ENCODE measurements at places on chromosomes 2 and 18. TPM values are rescaled to one million over a fixed set of nuclear protein-coding genes. Genes with fewer than 3 reads are reported as not detected.
A peak's percentile ranks its signal among the peaks of the same experiment; 100 is the strongest.

- no peak for DNase-seq
Observed at GRCh38 chr2:46163098-46163430, 134.1 kb upstream of the EPAS1 start.

GRCh38 chr2:113178891-113179290 lies 5.1 kb downstream of the PSD4 start:
- DNase-seq = no peak

DNA sequence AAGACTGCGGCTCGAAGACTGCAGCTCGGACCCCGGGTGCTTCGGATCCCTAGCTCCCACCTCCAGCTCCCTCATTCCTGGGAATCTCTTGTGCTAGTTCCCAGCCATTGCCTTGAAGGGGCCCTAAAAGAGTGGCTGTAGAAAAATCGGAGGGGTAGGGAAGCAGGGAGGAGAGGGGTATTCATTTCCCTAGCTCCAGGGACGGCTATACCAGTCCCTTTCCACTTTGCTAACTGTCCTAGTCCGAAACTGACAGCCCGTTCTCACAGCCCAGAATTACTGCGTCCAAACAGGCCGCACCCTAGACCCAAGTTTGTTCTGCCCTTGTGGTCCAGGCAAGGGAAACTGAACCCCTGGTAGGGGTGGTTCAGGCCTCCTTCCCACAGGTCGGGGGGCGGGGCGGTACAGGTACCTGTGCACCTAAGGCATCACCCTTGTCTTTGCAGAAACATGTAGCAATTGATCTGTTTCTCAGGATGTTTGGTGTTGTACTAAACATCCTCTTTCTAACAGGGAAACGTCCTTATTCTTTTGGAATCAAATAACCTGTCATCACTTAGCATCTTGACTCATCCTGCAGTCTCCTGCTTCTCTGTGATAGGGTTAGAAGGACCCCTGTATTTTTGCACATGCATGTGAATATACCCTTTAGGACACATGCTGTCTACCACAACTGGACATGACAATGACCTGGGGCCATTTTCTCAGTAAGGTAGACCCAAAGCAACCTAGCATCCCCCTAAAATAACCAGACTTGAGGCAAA lies 4.0 kb downstream of the EMX1 start:
- no peak for DNase-seq

DNA sequence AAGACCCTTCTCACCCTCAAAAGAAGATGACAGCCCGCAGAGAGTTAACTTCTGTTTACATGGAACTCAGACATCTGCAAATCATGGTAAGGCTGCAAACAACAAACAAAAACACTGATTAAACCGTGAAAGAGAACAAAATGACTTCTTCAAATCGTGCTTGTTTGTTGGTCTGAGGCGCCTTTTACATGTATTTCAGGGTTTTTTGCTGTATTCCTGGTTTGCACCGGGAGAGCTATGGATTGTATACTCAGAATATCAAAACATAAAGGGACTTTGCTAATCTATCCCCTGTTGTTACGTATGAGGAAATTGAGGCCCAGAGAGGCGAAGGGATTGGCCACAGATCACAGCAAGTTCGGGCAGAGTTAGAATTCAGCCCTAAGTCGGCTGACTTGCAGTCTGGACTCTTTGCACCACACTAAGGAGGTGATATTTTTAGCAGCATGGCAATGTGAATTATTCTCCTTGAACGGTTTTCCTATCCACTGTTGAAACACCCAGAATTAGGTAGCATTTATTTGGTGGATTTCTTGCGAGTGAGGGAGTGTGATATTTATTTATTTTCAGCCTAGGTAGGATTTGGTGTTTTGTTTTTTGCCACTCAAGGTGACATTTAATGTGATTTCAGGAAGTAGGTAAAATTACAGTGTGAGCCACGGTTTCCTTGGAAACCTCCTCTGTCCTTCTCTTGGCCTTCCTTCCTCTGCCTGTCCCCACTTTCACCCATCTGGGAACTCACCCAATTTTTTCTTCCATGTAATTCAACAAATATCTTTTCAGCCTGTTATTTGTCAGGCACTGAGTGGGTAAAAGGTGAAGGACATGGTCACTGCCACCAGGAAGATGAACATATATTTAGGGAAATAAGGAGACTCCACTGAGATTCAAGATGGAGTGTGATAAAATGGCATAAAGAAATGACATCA lies 980 bp upstream of the PDE6D start:
- DNase-seq = peak; percentile 64

GRCh38 chr2:68043695-68044094 lies 19.1 kb downstream of the C1D start:
- DNase-seq = no peak

DNA sequence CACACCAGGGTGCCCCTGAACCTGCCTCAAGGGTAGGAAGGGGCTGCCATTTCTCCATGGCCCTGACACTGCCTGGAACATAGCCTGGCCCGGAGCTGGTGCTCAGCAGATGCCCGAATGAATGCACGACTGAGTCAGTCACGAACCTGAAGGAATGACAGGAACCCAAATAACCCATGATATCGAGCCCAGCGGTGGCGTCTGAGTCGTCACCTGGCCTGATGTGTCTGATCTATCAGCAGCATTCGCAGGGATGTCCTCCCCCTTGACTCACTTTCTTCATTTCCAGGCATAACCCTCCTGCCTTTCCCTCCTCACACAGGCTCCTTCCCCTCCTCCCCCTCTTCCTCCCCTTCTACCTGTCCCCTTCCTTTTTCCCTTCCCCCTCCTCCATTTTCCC lies 52.1 kb upstream of the SMAD7 start:
- no peak for DNase-seq

DNA sequence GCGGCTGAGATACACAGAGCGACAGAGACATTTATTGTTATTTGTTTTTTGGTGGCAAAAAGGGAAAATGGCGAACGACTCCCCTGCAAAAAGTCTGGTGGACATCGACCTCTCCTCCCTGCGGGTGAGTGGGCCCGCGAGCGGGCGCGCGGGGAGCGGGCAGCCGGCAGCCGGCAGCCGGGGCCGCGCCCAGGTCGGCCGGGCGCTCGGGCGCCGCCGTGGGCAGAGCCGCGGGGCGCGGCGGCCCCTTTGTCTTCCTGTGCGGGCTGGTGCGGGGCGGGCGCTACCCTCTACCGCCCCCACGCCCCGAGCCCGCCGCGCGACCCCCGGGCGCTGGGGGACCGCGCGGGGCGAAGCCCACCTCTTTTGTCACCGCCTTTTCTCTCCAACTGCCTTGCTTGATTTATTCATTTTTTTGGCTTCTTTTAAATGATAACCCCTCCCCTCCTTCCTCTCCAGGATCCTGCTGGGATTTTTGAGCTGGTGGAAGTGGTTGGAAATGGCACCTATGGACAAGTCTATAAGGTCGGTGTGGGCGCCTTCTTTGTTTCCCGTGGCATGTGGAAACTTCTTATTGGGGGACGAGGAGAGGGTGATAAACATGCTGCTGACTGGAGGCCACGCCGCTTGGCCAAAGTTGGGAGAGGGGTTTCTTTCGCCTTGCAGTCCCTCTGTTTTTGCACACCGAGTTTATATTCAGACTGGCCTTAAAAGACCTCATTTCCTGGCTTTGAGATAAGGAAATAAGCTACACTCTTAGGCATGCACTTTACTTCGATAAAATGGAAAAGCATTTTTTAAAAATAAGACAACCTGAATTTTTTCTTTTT lies 722 bp downstream of the MAP4K4 start:
- peak; percentile 41 for DNase-seq

- DNase-seq = no peak
Observed at GRCh38 chr2:111994042-111994441, 61.0 kb upstream of the TMEM87B start.

Gene TDRD15
- 0.10 TPM for total RNA-seq

Gene DAW1
- total RNA-seq = not detected

Gene NCKAP1
- 123 TPM for total RNA-seq

Gene POTEF
- not detected for total RNA-seq

Gene ODC1
- 55.8 TPM for total RNA-seq

Gene IKZF2
- total RNA-seq = 4.4 TPM

Gene COL4A3
- 0.20 TPM for total RNA-seq

Gene ATP9B
- 49.0 TPM for total RNA-seq

All from skin of body (tissue), 3 donors.